ENCODE measurements at places on chromosomes 3 and 15. TPM values are rescaled to one million over a fixed set of nuclear protein-coding genes. Genes with fewer than 3 reads are reported as not detected.

- no peak for DNase-seq
- no peak overlapping the region for H3K4me3 ChIP-seq
- H3K36me3 ChIP-seq, result no peaks in the 10 kb centered on the region
- peaks cover 26% of the 10 kb centered on the region for H3K4me1 ChIP-seq
Measured at GRCh38 chr3:119195151-119195476, 21.7 kb downstream of the UPK1B start.

DNA sequence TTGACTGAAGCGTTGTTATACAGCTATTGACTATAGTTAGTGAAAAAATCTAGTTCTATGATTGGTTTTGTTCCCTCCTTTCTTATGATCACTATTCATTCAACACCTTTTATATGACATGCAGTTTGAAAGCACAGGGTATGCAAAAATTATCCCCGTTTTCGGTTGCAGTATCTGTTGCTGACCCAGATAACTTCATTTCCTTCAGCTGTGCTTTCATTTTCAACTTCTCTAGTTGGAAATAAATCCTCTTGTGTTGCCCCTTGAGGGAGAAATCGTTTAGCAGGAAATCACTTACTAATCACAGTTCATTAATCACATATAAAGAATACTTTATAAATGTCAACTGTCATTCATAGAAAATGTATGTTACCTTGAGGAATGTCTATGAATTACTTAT, 55.1 kb downstream of the MBNL1 start:
- no peaks in the 10 kb centered on the region for H3K27me3 ChIP-seq
- no peak overlapping the region for H3K27ac ChIP-seq
- peaks cover 11% of the 10 kb centered on the region for H3K4me1 ChIP-seq
- no peak for DNase-seq

DNA sequence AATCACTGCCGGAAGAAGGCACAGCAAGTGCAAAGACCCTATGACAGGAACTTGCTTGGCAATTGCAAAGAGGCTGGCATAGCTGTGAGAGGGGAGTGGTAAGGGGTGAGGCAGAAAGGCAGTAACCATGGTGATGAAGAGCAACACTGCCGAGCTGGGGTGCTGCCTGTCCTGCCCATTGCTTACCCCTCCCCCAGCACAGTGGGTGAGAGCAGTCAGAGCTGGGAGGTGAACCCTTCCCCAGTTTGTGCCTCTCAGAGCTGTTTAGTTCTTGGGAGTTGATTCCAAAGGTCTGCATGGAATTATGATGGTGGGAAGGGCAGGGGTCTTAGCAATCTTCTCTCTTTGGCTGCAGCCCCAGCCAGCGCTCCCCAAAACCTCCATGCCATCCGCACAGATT, 8.8 kb downstream of the TYRO3 start:
- H3K4me3 ChIP-seq, result no peak overlapping the region
- no peak for DNase-seq
- H3K27ac ChIP-seq, result no peak overlapping the region
- H3K4me1 ChIP-seq, result no peaks in the 10 kb centered on the region
- no peaks in the 10 kb centered on the region for H3K27me3 ChIP-seq
- H3K36me3 ChIP-seq, result no peaks in the 10 kb centered on the region

GRCh38 chr3:166114448-166114847, 277.2 kb upstream of the BCHE start:
- no peak overlapping the region for H3K4me3 ChIP-seq
- no peaks in the 10 kb centered on the region for H3K36me3 ChIP-seq
- no peak for DNase-seq

DNA sequence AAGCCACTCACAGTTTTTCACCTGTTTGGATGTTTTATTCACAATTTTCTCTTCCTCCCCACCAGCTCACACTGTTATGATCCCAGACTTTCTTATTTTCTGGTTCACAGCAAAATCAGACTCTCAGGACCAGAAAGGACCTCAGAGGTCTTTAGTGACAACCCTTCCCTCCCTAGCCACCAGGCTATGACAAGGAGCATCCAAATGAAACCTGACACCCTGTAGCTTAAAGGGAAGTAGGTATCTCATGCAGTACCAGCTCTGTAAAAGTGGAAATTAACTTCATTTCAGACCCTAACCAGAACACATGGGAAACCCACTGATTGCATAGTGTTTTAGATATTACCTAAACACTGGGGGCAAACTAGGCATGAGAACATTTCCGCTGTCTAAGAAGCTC, 45.3 kb downstream of the ATP13A5 start:
- no peaks in the 10 kb centered on the region for H3K27me3 ChIP-seq
- H3K27ac ChIP-seq, result no peak overlapping the region
- no peaks in the 10 kb centered on the region for H3K36me3 ChIP-seq
- no peak for DNase-seq

DNA sequence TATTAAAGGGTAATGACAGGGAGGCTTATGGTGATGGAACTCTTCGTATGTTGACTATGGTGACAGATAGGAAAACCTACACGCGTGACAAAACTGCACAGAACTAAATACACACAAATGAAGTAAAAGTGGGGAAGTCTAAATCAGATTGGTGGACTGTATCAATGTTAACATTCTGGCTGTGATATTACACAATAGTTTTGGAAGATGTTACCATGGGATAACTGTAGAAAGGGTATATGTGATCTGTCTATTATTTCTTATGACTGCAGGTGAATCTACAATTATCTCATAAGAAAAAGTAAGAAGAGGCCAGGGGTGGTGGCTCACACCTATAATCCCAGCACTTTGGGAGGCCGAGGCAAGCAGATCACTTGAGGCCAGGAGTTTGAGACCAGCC, 9.1 kb downstream of the HIGD2B start:
- DNase-seq, result no peak
- H3K36me3 ChIP-seq, result no peaks in the 10 kb centered on the region
- no peak overlapping the region for H3K4me3 ChIP-seq
- H3K27ac ChIP-seq, result no peak overlapping the region
- H3K4me1 ChIP-seq, result no peaks in the 10 kb centered on the region

- H3K36me3 ChIP-seq, result no peaks in the 10 kb centered on the region
- no peak for DNase-seq
- H3K4me3 ChIP-seq, result no peak overlapping the region
- H3K27me3 ChIP-seq, result no peaks in the 10 kb centered on the region
Measured at GRCh38 chr3:192223815-192224214, 503.5 kb downstream of the FGF12 start.

DNA sequence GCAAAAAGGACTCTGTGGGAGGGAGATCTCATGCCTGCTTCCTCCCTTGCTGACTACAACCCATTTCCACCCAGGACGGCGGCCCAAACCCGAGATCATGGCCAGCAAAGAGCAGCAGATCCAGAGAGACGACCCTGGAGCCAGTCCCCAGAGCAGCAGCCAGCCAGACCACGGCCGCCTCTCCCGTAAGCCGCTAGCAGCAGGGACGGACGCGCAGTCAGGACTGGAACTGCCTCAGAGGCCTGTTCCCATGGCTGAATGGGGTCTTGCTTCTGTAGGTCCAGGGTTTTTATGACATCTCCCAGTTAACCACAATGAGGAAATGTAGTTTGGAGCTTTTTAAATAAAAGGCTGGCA, 67.2 kb downstream of the BOC start:
- H3K36me3 ChIP-seq, result peaks cover 3% of the 10 kb centered on the region
- no peak overlapping the region for H3K27ac ChIP-seq
- no peaks in the 10 kb centered on the region for H3K27me3 ChIP-seq
- no peak for DNase-seq
- no peak overlapping the region for H3K4me3 ChIP-seq

- no peaks in the 10 kb centered on the region for H3K27me3 ChIP-seq
- no peak overlapping the region for H3K27ac ChIP-seq
- H3K4me3 ChIP-seq, result no peak overlapping the region
- H3K4me1 ChIP-seq, result peaks cover 19% of the 10 kb centered on the region
- no peaks in the 10 kb centered on the region for H3K36me3 ChIP-seq
- peak; percentile 44 for DNase-seq
Measured at GRCh38 chr15:74817370-74817737, 4.7 kb downstream of the LMAN1L start.

DNA sequence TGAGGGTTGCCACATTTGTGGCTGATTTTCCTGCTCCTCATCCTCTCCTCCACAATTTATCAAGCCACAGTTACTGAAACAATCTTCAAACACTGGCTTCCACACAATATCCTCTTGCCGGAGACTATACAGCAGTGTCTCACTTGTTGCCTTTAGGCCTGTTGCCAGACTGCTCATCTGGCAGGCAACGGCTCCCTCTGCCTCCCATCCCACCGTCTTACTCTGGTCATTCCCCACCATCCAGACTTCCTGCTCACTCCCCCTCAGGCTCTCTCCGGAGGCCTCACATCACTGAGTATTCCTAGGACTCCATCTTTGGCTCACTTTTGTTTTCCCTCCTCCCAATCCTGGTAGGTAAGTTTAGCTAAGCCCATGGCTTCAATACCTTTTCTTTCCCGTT, 301.9 kb downstream of the IL20RB start:
- H3K27me3 ChIP-seq, result no peaks in the 10 kb centered on the region
- no peak for DNase-seq
- no peak overlapping the region for H3K4me3 ChIP-seq
- H3K36me3 ChIP-seq, result no peaks in the 10 kb centered on the region

DNA sequence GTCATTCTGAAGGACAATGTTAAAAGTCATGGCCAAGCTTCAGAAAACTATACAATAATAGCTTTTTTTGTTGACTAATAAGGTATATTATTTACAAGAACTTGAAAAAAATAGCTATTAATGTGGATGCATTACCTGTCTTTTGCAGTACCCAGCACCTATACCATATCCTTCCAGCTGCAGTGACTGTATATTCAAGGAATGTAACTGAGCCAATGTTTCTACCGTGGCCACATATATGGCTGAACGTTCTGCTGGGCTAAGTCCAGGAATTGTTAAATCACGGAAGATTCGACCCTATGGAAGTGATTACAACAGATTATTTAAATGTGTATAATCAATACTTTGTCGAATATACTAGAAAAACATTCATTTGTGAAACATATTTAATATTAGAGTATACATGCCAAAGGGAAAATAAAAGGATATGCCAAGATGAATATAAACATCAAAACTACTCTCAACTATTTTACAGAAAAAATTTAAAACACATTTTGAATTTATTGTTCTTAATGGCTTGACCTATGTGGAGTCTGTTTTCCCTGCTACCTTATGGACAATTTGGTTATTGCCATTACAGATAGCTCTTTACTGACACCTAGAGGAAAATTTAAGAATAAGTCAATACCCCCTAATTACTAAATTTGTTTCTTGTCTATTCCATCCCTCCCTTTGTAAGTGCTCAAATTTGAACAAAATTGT, 17.6 kb downstream of the ACAD11 start:
- DNase-seq, result no peak
- H3K4me3 ChIP-seq, result no peak overlapping the region
- H3K4me1 ChIP-seq, result peaks cover 20% of the 10 kb centered on the region
- H3K27ac ChIP-seq, result no peak overlapping the region

KLF15 gene
- polyA plus RNA-seq, result 0.04 TPM

CP gene
- not detected for polyA plus RNA-seq

CTXND1 gene
- not detected for polyA plus RNA-seq
